ENCODE measurements at places on chromosomes 12 and 14. TPM values are rescaled to one million over a fixed set of nuclear protein-coding genes. Genes with fewer than 3 reads are reported as not detected.

The PRKD1 gene
- total RNA-seq: 0.43 TPM

DNA sequence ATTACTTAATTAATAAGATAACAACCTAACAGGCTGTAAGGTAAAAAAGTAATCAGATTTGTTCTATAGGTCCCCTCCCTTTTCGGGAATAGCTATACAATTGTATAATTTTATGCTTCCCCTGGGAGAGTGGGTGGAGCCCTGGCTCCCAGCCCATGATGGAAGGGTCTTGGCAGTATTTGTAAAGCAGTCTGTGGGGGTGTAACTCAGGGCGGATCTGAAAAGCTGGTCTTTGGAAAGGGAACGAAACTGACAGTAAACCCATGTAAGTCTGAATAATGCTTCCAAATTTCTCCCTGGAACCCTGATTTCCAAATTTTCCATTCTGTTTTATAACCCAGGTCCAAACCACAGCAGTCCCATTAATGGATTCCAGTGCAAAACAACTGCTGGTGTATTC lies 110.4 kb downstream of the DAD1 start:
- DNase-seq: no peak

The KRT78 gene
- not detected for total RNA-seq

GRCh38 chr12:50557421-50557820 lies 52.6 kb downstream of the DIP2B start:
- DNase-seq: no peak

GRCh38 chr12:59086126-59086525 lies 165.8 kb upstream of the LRIG3 start:
- no peak for DNase-seq

The PCED1B gene
- total RNA-seq: 111 TPM

GRCh38 chr14:71319666-71320065 lies 412.4 kb downstream of the PCNX1 start:
- DNase-seq: no peak

Measured in T-cell (primary cell).